Stomach (tissue), 19 donors: ENCODE measurements at places on chromosomes 4 and X.

DNA sequence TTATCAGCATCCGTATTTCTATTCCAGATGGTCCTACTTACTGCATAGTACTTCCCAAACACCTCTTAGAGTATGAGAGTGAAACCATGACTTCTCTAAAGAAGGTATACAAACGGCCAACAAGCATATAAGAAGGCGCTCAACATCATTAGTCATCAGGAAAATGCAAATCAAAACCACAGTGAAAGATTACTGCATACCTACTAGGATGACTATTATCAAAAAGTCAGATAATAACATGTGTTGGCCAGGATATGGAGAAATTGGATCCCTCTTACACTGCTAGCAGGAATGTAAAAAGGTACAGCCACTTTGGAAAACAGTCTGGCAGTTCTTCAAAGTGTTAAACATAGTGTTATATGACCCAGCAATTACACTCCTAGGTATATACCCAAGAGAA, 215.3 kb upstream of the CXorf66 start:
- DNase-seq = no peak

- DNase-seq = peak; percentile 75
These were observed 24.4 kb downstream of the TXK start for GRCh38 chr4:48109413-48110263.

DNA sequence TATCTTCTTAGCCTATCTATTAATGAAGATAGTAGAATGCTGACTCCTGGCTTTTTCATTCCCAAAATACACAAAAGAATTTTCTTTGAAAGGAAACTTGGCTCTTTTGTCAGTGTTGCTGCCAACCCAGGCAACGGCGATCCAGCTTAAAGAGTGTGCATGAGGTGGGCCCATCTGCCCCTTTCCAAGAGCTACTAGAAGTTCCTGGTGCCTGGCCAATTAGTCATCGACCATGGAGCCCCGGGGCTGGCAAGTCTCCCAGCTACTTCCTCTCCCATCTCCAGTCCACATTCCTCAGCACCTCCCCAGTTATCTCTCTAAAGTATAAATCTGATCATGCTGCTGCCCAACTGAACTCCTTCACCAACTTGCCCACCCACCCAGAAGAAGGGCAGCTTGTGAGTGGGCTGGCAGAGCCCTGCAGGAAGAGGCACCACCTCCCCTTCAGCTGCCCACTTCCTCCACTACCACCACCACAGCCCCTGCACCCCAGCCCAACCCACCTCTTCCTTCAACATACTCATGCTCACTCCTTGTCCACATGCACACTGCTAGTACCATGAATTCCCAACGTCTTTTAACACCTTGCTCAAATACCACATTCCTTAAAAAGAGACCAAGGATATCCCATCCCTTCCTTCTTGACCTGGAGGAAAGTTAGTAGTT, 158.2 kb upstream of the MAP3K15 start:
- peak; percentile 49 for DNase-seq

- DNase-seq = no peak
These were observed 10.3 kb downstream of the HCFC1 start for GRCh38 chrX:153961292-153961691.
